GM12865 (cell line): ENCODE measurements at places on chromosomes 6 and 20.

DNA sequence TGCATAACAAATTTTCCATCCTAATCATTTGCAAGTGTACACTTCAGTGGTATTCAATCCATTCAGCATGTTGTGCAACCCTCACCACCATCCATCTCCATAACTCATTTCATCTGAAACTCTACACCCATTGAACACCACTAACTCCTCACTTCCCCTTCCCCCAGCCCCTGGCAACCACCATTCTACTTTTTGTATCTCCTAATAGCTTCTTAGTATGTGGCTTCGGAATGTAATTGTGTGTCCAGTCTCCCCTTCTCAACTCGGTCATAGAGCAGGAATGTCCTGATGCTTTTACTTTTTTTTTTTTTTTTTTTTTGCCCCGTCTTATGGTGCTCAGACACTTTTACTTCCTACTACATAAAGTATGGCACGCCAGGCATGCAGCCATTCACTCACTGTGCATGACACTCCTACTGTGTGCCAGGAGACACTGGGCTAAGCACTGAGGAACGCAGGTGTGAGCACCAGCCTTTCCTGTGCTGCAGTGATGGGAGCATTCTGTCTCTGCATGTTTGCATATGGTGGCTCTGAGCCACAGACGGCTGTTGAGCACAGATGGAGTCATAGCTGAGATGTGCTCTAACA lies 15.3 kb downstream of the HCK start:
- peak; percentile 37 for DNase-seq

DNA sequence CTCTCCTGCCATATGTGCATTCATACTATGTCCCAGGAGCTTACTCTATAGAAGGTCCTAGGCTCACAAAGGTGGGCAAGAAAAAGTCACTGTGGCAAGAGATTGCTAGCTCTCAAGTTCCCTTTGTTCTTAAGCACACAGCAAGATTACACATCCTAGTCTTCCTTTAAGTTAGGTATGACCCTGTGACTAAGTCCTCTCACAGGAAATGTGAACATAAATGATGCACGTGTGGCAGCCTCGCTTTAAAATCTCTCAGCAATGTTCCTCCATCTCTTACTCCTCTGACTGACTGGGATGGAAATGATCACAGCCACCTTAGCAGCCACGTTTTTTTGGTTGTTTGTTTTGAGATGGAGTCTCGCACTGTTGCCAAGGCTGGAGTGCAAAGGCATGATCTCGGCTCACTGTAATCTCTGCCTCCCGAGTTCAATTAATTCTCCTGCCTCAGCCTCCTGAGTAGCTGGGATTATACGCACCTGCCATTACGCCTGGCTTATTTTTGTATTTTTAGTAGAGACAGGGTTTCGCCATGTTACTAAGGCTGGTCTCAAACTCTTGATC lies 35.7 kb upstream of the HAO1 start:
- DNase-seq, result no peak

DNA sequence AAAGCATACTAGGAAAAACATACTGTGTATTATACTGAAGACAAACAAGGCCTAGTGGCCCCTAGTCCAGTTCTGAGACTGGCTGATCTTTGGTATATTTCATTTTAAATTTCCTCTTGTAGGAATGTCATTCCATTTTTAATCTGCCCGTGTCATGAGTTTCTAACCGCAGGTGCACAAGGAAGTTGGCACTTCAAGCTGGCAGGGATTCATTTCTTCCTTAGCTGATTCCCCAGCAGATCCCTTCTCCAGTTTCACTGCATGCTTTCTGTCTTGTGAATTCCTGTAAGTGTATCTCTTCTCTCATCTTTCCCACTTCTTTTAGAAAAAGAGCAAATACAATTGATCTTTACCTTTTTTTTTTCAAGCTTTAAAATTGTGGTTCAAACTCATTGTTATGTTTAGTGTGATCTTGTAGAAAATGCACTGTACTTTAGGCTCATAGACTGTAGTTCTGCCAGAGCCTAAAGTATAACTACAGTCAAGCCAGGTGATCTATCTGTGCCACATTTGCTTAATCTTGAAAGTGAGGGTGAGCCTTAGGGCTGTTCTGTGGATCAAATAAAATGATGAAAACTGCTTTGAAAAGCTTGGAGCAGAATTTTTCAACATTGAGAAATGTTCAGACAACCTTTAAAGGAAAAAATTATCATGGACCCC lies 37.0 kb downstream of the RNF217 start:
- no peak for DNase-seq

DNA sequence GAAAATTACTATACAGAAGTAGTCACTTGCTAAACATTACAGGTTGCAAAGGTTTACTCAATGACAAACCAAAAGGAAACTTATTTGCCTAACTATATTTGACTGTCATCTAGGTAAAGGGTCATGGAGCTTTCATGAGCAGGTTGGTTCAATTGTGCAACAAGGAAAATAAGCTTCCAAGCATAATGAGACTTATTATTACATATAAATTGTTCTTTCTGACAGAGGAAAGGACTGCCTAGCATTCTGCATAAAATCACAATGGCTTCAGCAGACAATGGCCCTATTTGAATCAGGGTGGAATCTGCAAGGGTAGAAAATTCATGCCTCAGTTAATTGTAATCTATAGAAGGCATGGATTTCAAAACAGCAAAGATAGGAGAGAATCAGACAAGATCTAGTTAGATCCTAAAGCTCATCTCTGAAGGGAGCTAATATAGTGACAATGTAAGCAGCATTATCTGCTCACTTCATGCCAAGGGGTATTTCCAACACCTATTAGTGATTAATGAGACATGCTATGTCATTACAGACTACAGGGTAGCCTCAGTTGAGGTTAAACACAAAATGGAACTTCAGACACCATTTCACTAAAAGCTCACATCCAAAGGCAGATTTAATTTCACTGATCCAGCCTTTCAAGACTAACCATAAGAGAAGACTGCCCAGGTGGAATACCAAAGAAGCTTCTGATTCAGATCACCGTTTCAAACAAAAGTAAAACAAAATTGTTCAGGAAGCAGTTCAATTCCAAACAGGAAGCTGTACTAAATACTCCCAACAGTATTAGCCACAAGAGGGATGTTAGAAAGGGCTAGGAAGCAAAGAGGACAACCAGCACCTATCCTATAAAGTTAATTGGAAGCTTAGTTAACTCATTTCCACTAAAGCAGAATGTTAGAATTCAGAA lies 8.5 kb downstream of the STAU1 start:
- DNase-seq, result peak; percentile 33

DNA sequence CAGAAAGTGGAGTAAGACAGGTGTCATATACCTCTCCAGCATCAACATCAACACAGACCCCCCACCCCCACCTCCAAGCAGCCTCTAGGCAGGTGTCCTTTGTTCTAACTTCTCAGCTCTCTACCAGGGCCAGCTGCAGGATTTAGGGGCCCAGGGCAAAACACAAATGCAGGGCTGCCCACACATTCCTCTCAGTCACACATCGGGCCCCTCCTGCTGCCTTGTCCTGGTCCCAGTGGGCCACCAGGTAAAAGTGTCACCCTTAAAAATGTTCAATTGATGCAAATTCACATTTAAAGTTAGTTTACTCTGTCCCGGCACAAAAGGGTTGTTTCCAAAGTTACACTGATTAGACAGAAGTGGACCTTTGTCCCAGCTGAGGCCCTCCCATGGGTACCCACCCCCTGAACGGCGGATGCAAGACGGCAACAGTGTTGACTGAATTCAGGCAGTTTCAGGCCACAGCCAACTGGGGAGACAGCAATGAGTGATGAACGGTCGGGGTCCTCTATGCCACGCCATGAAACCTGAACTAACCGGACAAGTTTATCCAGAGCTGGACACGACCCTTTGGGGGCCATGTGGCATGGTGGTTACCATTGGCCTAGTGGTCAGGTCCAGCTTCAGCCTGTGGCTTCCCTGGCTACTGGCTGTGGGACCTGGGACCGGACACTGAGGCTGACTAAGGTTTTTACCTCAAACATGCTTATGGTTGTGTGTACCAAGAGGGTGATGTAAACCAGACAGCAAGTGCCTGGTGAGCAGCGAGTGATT lies 52.2 kb upstream of the UNC93A start:
- no peak for DNase-seq

GRCh38 chr20:64065974-64066343 lies 3.0 kb downstream of the TCEA2 start:
- peak; percentile 92 for DNase-seq

DNA sequence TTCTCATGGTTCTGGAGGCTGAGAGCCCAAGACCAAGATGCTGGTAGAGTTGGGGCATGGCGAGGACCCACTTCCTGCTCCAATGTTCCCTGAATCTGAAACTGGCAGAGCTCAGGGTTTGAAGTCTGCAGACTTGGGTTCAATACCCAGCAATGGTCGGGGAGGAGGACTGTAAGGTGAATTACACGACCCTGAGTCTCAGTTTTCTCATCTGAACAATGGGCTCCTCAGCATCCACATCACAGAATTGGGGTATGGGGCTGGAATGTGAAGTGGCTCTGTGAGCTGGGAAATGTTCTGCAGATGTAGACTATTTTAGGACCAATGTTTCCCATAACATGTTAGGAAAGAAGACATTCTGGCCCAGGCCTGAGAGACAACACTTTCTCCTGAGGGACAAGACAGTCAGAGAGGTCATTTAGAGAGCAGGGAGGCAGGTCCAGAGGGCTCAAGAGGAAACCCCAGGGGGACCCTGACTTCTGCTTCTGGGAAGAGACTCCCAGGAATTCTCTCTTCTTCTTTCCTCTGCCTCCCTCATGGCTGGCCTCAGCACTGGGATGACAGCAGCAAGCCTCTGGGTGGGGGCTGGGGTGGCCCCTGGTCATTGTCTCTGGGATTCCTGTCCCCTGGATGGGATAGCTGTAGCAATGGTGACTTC lies 141.3 kb upstream of the PMEPA1 start:
- no peak for DNase-seq

GRCh38 chr6:144140867-144141266 lies 9.4 kb upstream of the STX11 start:
- DNase-seq, result peak; percentile 65

DNA sequence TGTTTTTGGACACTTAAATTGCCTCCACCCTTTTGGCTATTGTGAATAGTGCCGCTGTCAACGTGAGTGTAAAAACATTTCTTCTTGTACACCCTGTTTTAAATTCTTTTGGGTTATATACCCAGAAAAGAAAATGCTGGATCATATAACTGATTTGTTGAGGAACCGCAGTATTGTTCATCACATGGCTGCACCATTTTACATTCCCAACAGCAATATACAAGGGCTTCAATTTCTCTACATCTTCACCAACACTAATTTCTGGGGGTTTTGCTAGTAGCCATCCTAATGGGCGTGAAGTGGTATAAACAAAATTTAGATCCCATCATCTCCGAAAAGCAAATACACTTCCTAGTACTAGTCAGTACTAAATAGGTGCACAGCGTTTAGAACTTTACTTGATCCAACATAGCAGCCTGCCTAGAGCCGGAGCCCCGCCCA lies 579 bp upstream of the BPHL start:
- DNase-seq, result no peak

DNA sequence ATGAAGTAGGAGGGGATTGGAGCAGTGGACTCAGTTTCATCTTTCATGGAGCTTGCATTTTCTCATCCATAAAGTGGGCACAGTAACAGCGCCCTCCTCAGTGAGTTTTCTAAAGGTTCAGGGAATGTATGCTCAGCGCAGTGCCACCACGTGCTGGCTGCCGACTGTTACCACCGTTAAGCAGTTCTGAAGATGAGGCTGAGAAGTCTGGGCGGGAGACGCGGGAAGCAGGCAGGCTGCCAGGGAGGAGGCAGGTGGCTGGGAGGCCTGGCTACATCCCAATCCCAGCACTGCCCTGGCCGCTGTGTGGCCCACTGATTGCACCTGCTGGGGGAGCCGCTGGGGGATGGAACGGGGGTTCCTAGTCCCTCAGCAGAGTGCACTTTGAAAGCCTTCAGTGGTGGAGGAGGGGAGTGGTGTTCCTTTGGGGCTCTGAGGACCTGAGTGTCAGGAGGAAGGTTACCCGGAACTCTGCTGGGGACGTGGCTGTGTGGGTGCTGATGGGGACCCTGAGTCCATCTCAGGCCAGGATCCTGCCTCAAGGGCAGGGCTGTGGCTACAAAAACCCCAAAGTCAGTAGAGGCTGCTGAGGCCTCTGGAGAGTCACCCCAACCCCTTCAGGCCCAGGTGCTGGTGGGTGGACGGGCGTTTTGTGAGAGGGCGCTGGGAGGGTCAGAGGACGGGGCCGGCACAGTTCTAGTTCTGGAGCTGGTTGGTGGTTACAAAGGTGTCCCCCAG lies 28.0 kb upstream of the PHACTR3 start:
- DNase-seq, result no peak

- no peak for DNase-seq
Observed at GRCh38 chr20:64160118-64160517, 4.1 kb upstream of the MYT1 start.

DNA sequence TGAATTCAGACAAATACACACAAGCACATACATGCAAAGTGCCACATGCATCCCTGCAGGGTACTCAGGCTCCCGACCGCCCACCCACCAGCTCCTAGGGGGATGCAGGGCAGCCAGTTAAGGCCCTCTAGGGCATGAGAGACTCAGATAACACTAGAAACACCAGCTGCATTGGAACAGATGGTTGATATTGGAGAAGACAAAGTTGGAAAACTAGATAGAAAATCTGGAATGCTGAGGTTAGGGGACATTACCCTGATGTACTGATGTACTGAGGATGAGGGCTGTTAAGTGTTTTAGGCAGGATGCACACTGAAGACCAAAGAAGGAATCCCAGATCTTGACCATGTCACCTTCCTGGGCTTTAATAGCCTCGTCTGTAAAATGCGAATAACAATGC lies 134.6 kb upstream of the ECI2 start:
- no peak for DNase-seq

DNA sequence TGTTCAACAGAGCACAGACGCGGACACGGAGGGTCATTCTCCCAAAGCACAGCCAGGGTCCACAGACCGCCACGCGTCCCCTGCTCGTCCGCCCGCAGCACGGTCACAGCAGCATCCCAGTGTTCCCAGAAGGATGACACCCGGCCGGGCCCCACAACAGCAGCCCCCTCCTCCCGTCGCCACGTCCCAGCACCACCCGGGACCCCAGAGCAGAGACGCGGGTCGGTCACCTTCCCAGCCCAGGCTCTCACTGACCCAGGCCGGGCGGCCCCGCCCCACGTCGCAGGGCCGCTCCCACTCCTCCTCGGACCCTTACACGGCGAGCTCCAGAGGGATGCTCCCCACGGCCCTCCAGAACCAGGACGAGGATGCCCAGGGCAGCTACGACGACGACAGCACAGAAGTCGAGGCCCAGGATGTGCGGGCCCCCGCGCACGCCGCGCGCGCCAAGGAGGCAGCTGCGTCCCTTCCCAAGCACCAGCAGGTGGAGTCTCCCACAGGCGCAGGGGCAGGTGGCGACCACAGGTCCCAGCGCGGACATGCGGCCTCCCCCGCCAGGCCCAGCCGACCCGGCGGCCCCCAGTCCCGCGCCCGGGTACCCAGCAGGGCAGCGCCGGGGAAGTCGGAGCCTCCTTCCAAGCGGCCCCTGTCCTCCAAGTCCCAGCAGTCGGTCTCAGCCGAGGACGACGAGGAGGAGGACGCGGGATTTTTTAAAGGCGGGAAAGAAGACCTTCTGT lies 64.3 kb downstream of the FNDC1 start:
- no peak for DNase-seq

DNA sequence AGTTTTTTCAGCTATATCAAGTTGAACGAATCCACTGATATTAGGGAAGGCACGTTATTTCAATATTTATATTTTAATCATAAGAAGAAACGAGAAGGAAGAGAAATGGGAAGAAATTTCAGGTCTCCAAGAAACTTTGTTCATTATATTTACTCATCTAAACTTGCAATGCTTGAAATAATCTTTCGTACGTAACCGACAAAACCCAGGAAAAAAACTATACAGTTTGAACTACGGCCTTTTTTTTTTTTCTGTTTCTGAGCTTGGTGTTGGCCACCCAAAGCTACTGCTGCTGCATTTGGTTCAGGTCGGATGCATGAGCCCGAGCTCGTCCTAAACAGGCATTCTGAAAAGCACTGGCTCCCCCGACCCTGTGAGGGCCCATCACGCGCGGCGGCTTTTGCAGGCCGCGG lies 548 bp downstream of the PERP start:
- no peak for DNase-seq
